Suprapubic skin (tissue), 4 donors: ENCODE measurements at places on chromosomes 2 and 18.
A peak's percentile ranks its signal among the peaks of the same experiment; 100 is the strongest.

DNA sequence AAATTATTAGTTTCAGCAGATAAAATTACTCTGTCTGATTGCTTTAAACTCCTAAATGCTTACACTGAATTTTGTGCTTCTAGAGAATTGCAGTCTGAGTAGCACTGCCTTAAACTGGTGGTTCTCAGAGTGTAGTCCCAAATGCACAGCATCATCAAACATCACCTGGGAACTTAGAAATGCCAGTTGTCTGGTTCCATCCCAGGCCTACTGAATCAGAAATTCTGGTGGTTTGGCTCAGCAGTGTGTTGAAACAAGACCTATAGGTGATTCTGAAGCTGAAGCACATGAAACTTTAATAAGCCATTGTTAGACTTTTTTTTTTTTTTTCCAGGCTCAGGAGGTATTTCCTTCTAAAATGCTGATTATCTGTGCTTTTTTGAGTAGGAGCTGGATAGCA, 22.0 kb downstream of the EPC2 start:
- no peak for DNase-seq

GRCh38 chr18:63741769-63742168, 33.4 kb upstream of the SERPINB7 start:
- DNase-seq, result no peak

- DNase-seq, result no peak
These were observed 579 bp downstream of the LOXL3 start for GRCh38 chr2:74552914-74553811.

DNA sequence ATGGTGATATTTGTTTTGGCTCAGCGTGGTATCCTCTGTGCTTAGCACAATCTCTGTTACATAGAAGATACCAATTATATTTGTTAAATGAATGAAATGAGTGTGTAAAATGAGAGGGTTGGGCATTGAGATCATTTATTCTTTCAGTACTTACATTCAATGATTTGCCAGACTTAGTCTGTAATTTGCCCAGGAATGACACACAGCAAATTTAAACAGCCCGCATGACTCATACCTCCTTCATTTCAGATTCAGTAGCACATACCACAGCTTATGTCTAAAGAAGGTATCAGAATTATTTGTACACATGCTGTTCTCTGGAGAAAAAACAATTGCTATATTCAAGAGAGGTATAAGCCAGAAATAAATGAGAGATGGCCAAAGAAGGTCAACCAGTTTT, 37.0 kb downstream of the KLHL14 start:
- no peak for DNase-seq

DNA sequence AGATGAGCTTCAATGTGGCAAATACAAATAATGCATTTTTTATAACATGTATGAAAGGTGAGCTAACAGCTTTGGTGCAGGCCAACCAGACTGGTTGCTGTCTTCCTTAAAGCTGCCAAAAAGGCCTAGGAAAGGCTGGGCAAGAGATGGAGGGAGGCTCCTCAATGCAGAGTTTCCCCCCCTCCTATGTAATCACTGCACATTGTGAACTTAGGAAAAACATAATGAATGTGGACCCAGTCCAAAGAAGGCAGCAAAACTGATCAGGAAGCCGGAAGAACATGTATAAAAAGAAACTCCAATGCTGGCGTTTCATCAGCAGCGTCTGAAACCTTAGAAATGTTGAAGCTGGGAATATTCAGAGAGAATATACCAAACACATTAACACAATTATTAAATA, 84.2 kb upstream of the LYPD6 start:
- no peak for DNase-seq

- no peak for DNase-seq
These were observed 81.5 kb downstream of the NCKAP5 start for GRCh38 chr2:133486771-133487191.

GRCh38 chr2:52857722-52858121, 909.9 kb upstream of the CHAC2 start:
- DNase-seq, result no peak

DNA sequence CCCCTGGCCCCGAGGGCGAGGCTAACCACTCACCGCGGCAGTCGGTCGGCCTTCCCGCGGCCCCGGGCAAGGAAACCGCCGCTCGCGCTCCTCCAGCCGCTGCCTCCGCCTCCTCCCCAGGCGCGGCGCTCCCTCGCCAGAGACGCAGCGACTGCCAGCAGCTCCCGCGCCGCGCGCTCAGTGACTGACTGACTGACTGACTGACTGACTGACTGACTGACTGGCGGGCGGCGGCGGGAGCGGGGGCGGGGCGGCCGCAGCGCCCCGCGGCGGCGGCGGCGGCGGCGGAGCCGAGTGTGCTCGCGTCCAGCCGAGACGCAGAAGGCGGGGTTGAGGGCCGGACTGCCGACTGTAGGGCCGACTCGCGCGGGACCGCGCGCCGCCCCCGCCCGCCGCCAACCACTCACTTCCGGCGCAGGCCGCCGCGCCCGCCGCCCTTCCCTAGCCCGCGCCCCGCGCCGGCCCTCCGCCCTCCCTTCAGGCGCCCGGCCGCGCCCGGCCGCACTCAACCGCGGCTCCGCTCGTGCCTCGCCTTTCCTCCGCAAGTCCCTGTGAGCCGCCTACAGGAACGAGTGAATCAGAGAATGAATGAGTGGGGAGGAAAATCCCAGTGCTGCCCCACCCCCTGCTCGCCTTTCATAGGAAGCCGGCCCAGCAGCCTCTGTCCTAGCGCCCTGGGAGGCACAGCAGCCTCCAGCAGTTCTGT, at the start of gene RAPH1:
Gene RAPH1 (minus strand): TSS at position 224 of the 706 bp plus-strand sequence. CDS start 39,948 bp downstream, outside the sequence.
- peak; percentile 89 for DNase-seq

DNA sequence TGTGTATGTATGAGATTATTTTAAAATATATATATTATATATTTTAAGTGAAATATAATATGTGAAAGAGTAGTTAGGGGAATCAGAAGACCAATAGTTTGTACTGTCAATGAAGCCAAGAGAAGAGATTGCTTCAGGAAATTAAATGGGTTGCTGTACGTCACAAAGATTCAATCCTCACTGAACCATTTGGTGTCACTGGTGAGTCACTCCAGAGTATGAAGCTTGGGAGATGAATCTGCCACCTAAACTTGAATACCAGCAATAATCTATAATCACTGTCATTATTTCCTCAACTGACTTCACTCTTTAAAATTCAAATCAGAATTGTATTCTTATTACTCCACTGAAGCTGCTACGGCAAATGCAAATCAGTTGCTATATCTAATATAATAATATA, 41.9 kb upstream of the SCN9A start:
- no peak for DNase-seq

- DNase-seq, result no peak
These were observed 18.6 kb downstream of the DNMT3A start for GRCh38 chr2:25323042-25323514.

- peak; percentile 24 for DNase-seq
These were observed 84.4 kb downstream of the DGKD start for GRCh38 chr2:233438573-233439147.

DNA sequence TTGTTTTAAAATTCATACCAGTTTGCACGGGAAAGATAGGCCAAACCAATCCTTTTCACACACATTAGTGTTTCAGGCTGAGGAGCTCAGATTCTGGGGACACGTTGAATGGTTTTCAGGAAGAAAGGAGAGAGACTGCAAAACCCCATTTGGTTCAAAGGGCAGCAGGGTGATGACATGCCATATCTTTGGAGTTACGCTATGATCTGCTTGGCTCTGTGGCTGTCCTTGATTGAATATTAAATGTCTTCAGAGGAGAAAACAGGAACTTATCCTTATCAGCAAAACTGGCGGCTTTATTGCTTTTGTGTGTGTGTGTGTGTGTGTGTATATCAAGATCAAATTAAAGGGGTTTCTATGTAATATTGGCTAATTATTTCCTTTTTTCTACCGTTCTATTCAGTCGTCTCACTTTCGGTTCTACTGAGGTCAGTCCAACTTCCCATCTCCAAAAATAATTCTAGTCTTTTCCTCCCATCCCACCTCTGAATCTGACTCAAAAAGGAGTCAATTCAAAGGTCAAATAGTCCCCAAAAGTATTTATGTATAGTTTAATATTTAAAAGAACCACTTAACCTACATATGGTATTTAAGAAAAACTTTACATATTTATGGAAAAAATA, 292.9 kb upstream of the CCDC68 start:
- DNase-seq, result no peak

GRCh38 chr18:32937597-32937996, 164.8 kb upstream of the KLHL14 start:
- DNase-seq, result no peak

DNA sequence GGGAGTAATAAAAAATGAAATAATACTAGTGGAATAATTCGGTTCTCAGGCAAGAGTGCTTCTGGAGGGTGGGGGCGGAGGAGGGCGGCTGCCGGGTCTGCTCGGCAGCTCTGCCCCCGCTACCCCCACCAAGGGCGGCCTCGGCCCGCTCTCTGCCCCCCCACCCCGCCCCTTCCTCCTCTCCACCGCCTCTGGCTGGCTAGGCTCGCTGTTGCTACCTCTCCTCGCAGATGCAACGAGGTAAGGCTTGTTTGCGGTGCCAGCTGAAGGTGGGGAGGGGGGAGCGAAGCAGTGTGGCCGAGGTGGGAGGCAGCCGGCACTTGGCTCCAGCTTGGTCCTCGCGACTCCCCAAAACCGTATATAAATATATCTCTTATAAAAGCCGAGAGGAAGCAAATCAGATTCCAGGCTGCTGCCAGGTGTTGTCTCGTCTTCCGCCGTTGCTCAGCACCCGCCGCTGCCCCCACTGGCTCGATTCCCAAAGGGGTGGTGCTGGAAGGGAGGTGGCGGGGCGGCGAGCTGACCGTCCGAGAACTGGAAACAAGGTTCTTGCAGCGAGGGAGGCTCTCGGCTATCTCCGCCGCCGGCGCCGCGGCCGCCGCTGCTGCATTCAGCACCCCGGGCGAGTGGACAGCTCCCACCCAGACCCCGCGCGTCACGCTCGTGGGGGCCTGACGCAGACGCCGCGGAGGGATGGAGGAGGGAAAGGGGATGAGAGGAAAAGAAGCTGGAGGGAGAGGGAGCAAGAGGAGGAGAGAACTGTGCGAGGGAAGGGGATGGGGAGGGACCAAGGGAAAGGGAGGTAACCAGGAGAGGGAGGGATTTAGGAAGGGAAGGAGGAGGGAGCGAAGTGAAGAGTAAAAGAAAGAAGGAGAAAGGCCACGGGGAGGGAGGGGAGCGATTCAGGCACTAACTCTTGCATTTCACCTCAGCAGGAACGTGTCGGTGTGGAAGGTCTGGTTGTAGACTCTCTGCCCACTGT, at the start of gene MARCHF4:
Gene MARCHF4 (minus strand): TSS at position 763 of the 982 bp plus-strand sequence. CDS start 2,223 bp downstream, outside the sequence.
- peak; percentile 75 for DNase-seq

DNA sequence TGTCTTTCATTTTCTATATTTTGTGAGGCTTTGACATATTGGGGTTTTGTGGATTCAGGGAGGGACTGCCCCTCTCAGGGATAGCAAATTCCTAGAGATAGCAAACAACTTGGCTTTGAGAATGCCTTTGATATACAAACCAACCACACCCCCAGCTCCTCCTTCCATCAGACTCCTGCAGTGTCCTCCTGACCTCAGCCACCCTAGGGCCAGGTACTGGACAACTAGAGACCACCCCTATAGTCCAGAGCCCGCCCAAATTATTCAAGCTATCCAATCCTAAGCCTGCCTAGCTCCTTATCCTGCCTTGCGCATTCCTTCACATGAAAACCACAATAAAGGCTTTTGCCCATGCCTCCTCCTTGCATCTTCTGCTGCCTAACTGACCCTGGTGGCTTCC, 22.9 kb upstream of the STAM2 start:
- DNase-seq, result no peak

DNA sequence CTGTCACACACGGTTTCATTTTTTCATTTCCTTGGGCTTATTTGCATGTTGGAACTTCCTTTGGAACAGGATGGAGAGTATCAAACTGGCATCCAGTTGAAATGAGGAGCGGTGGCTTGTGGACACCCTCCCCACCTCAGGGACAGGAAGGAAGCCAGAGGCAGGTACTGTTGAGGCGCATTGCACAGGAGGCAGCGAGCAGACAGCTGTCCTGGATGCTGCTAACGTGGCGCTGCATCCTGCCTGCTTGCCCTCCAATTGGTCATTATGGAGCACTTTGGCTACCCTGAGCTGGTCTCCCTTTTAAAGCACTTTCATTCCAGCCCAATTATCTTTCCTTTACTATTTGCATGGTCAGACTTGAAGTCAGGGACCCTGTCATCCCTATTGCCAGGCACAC, 80.7 kb upstream of the ITGA4 start:
- DNase-seq, result no peak

GRCh38 chr2:41062336-41062735, 610.4 kb upstream of the SLC8A1 start:
- no peak for DNase-seq

DNA sequence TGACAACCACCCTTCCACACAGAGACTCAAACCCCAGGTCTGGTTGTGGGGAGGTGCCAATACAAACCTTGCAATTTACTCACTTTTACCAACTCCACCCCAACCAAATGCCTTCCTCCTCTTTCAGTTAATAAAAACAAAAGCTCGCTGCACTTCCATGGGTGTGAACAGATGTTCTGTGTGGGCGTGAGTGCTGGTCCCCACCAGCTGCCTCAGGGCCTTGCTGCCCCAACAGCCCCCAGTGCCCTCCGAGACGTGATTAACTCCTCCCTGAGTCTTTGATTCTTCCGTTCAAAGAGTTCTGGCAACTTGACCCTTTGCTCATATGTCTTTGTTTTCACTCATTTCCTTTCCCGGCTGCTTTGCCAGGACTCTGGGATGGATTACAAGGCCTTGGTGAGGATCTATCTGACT, 258.9 kb upstream of the CXCR4 start:
- DNase-seq, result no peak

GRCh38 chr2:70784320-70784719, 6.1 kb downstream of the FIGLA start:
- DNase-seq, result no peak

GRCh38 chr2:71562518-71562917, 109.2 kb downstream of the DYSF start:
- DNase-seq, result no peak

DNA sequence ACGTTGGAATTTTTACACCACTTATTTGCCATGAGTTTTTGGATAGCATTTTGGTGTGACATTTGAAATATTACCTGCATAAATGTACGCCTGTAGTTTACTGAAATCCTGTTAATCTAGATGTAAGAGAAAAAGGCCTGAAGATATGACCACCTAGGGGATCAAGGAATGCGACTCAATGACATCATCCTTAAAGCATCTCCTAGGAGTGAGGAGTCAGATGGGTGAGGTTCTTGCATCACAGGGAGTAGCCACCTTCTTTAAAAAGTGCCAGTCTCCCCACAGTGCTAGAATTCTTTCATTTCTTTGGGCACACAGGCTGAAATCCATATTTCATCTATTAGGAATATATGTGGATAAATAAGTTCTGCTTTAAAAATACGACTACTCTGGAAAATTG, 34.5 kb downstream of the ADCYAP1 start:
- DNase-seq, result no peak

- DNase-seq, result no peak
These were observed 106.7 kb downstream of the DTNB start for GRCh38 chr2:25566694-25567093.

GRCh38 chr2:42906557-42907411, 114.4 kb upstream of the HAAO start:
- peak; percentile 79 for DNase-seq
